ENCODE measurements at places on chromosomes 2 and 18.
A peak's percentile ranks its signal among the peaks of the same experiment; 100 is the strongest.

DNA sequence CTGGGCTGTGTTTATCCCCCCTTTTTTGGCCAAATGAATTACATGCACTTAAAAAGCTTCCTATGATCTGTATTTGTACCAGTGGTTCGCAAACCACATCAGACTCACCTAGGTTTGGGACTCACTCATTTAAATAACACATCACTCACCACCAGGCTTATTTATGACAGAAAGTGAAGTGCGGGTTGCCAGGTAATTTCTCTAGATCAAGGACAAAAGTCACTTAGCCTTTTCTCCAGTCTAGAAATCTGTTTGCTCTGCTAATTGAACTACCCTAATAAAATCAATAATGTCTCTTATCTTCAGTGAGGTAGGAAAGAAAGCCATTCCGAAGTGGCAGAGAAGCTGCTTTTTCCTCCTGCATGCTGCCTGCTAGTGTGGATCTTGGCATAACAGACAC, 88.1 kb upstream of the SLC8A1 start:
- DNase-seq = no peak

GRCh38 chr2:201835066-201835465, 28.7 kb downstream of the CDK15 start:
- no peak for DNase-seq

GRCh38 chr2:157696036-157696435, 67.4 kb upstream of the ACVR1C start:
- no peak for DNase-seq

DNA sequence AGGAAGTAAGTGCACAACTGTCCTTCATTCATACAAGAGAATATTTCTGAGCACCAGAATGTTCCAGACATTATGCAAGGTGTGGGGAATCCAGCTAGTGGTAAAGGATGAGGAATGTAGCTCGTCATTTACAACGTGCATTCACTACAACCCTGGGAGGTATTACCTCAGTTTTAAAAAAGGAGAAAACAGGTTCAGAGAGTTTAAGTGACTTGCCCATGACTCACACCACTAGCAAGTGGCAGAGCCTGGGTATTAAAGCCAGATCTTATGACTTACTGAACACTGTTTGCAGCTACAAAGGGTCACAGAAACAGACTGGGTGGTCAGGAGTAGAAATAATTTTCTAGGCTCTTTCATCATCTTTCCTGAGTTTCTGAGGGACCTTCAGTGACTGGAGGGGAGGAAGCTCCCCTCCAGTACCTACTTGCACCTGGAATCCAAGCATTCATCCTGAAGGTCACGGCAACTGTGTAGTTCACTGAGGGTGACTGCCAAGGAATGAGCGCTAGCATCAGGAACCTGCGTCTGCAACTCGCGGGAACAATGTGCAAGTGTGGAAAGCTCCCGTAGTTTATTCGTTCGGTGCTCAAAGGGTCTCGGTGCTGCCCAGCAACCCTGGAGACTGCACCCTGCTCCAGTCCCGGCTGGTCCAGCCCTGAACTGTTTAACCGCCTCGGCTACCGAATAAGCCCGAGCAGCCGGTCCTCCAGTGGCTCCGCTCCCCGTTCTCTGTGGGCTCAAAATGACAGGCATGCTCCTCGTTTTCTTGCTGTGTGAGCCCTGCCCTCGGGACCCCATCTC, 647 bp downstream of the CCDC121 start:
- DNase-seq = no peak

DNA sequence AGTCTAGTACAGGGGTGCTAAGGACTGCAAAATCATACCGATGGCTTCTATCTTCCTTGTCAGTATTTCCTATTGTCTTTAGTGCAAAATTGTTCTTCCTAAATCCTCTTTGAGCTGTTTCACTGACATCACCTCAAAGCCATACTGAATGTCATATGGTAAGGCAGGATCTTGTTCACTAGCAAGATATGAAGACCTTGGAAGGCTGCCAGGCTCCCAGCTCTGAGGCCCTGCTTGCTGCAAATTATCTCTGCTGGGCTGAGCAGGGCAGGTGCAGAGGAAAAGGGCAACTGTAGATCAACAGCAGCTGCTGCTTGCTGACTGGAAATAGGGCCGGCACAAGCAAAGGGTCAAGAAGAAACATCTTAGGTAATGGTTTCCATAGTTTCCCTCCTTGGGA, 58.2 kb downstream of the PMAIP1 start:
- no peak for DNase-seq

- no peak for DNase-seq
Measured at GRCh38 chr2:182228741-182229140, 198.1 kb downstream of the PDE1A start.

DNA sequence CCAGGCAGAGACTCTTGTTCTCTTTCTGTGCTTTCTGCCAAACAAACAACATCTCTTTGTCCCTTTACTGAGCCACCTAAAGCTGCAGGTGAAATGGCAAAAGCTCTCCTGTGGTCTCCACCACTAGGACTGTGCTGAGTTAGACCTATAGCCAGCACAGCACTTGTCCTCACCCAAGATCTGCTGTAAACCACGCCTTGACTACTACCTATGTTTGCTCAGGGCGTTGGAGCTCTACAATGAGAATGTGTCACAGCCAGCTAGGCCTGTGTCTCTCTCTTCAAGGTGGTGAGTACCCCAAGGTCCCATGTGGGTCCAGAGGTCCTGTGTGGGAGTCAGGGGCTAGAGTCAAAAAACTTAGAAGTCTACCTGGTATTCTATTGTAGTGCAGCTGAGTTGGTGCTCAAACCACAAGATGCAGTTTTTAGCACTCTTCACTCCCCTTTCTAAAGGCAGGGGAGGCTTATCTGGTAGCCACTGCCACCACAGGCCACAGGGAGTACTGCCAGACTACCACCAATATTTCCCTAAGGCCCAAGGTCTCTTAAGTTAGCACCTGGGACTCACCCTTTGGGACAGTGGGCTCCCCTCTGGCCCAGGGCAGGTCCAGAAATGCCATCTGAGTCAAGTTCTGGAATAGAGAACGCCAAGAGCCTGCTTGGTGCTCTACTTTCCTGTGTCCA, 96.8 kb upstream of the RPRM start:
- DNase-seq = no peak

DNA sequence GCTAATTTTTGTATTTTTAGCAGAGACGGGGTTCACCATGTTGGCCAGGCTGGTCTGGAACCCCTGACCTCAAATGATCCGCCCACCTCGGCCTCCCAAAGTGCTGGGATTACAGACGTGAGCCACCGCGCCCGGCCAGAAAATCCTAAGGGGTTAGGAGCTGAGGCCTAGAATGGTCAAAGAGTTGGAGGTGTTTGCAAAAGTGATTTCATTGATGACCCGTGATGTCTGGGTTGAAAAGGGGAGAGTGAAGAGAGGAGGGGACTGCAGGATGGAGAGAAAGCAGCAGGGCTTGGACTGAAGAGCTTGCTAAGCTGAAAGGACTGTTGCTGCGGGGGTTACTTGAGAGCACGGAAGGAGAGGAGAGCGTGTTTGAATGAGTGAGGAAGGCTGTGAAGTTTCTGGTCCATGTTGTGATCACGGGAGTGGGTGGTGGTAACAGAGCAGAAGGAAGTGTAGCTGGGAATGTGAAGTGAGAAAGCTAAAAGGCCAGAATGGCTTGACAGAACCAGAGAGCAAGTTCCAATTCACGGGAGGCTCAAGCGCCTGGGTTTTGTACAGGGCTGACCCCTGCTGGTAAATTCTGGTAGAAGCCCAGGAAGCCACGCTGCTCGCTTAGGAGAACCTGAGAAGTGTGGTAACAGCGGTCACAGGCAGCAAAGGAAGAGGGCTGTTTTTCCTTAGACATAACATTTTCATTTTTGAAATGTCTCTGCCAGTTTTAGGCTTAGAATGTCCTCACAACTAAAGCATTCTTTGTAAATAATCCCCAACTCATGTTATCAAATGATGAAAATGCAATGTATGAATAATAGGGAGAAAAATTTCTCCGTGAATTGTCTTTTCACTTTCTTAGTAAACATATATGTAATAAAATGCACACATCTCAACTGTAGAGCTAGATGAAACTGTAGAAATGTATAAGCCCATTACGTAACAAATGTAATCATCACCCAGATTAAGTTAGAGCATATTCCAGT, 40.5 kb upstream of the ACTR2 start:
- peak; percentile 66 for DNase-seq

DNA sequence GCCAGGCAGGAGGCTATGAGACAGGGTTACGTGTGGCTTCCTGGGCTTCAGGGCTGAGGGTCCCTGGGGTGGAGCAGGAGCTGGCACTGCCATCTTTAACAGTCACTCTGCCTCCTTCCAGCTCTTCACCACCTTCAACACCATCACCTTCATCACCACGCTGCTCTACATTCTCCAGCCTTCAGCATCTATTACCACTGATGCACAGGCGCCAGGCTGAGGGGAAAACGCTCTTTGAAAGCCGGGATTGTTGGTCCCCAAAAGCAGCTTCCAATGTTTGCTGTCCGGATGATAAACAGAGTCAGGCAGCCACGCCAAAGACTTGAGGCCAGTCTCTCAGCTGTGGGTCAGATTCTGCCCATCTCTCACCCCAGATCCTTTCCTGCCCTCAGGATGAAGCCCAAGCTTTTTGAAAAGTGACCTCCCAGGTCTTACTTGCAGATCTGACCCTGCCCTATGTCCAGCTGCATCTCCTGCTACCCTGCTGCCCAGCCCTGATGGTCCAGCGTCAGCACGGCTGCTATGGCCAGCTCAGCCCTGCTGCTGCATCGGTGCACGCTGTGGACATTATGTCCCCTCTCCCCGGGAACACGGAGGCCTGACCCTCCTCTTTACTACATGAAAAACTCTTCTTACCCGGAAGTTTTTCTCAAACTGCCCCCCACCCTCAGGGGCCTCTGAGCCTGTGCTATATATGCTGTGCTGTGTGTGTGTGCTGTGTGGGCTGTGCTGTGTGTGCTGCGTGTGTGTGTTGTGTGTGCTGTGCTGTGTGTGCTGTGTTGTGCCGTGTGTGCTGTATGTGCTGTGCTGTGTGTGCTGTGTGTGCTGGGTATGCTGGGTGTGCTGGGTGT, 31.2 kb upstream of the MAL start:
- no peak for DNase-seq

DNA sequence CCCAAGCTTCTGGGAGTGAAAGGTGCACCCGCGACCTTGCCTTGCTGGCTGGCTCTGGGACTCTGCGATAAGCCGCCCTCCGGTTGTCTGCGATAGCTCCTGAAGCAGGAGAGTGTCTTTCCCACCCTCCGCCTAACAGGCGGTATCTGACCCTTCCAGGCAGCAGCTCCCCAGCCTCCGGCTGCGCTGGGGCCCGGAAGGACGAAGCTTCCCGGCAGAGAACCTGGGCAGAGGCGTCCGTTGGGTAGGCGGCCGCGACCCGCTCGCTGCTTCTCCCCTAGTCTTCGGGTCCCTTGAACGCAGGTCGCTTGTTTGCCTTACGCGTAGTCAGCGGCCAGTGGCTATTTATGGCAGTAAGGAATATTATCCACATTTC, 446 bp upstream of the RHBDD1 start:
- DNase-seq = no peak

DNA sequence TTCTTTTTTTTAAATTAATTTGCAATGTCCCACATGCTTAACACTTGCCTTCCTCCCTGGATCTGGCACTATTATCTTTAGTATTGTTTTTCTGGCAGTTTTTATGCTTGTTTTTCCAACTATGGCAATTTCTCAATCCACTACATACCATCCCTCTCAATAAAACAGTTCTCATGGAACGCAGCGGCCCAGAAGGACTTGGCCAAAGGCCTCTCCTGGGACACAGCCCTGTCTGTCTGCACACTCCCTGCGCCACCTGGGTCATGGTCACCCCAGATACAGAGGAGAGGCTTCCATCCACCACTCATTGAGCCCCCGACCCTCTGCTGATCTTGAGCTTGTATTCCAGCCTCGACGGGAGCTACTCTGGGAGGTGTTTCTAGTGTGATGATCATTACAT, 91.2 kb downstream of the TWIST2 start:
- no peak for DNase-seq

DNA sequence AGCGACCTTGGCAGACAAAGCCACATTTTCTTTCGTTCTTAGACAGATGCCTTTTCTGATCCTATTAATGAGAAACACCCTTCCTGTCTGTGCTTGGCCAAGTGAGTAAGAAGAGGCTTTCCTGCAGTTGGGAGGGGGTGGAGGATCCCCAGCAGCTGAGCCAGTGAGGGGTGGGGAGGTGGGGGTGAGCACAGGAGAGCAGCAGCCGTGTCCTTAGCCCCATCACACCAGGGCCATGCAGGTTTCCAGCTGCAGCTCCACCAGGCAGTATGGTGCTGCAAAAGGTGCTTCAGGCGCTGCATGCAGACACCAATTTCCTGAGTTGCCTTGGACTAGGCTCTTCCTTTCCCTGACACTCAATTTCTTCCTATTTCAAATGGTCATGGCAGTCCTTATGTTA, 123.3 kb upstream of the SIX2 start:
- no peak for DNase-seq

- peak; percentile 41 for DNase-seq
Measured at GRCh38 chr2:241868661-241869081, 858 bp upstream of the RTP5 start.

DNA sequence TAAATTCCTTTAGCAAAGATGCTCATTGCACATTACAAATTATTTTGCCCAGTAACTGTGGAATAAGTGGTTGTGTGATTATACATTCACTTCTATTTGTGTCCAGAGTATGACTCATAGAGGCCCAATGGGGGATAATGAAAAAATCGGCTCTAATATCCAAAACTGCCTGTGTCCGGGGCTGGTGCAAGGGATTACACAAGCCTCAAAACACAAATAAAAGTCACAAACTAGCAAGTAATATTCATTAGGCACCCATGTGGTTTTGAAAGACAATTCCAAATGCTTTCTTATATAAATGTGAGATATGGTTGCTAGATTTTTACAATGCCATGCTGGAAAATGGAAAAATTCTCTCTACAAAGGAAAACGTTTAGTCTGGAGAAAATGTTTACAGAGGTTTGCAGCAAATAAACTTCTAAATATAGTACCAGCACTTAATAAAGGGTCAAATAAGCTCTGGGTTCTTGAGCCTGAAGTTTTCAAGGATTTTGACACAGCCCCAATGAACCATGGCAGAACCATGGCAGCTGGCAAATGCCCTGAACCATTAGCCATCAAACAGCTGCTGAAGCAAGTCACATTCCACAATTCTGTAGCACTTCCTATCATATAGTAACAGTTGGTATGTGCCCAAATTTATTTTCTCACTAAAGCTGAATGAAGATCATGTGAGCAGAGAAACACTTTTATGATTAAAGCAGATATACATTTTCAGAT, 40.5 kb downstream of the IRS1 start:
- DNase-seq = no peak

- no peak for DNase-seq
Measured at GRCh38 chr18:59604877-59605276, 92.3 kb downstream of the CCBE1 start.
